ENCODE measurements at places on chromosomes 2 and 18.

- no peak for DNase-seq
Measured at GRCh38 chr2:6103949-6104348, 411.8 kb downstream of the SOX11 start.

DNA sequence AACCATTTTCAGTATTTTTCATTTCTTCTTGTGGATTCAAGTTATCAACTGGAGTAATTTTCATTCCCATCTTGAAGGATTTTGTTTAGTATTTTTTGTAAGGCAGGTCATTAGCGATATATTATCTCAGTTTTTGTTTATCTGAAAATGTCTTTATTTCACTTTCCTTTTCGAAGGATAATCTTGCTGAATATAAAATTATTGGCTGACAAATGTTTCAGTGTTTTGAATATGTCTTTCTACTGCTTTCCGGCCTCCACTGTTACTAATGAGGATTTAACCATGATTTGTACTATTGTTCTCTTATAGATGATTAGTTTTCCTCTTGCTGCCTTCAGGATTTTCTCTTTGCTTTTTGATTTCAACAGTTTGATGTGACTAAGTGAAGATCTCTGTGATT, 58.3 kb upstream of the ZNF396 start:
- DNase-seq = no peak

- DNase-seq = no peak
Measured at GRCh38 chr2:25545899-25546298, 127.5 kb downstream of the DTNB start.

DNA sequence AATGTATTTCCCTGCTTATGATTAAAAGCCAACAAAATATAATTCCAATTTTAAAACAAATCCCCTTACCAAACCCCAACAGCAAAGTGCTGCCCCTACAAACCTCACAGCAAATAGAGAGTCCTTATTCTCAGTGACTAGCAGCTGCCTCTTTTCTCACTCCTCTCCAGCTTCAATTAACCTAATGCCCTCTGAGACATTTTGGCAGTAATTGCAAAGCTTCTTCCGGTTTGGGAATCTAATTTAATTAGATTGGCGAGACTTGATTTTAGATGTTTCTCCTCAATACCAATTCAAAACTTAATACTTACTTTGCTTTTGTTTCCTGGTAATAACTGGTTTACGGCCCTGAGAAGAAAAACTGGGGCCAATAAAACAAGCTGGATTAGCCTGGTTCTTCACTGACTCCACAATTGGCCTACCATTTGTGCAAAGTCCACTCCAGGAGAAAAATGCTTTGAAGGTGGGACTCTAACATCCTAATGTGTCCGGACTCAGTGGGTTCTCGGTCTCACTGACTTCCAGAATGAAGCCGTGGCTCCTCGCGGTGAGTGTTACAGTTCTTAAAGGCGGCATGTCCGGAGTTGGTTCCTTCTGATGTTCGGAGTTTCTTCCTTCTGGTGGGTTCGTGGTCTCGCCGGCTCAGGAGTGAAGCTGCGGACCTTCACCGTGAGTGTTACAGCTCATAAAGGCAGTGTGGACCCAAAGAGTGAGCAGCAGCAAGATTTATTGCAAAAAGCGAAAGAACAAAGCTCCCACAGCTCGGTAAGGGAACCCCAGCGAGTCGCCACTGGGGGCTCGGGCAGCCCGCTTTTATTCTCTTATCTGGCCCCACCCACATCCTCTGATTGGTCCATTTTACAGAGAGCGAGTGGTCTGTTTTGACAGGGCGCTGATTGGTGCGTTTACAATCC, 52.8 kb downstream of the SLC35F5 start:
- DNase-seq = no peak

DNA sequence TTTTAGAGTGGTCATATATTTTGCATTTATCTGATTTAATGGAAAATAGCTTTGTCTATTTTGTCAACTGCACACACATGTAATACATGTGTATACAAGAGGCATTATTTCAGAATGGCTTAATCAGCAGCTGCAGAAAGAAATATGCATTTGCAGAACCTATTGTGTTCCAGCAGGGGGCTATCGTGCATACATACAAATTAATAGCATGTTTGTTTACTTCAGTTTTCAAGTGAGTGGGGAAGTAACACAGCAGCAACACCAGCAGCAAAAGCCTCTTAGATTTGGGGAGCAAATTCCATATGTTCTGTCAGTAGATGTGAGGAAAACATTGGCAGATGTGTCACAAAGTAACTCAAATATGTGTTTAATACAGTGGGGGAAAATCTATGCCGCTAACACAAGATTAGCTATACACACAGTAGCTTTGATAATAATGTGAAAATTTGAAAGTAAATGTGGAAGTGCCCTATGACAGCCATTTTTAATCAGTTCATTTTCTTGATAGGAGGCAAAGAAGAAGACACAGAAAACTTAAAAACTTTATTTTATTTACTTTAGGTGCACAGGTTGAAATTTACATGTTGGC, 218.1 kb downstream of the WDR7 start:
- no peak for DNase-seq

GRCh38 chr18:48889115-48889941, 61.4 kb downstream of the SMAD7 start:
- no peak for DNase-seq

DNA sequence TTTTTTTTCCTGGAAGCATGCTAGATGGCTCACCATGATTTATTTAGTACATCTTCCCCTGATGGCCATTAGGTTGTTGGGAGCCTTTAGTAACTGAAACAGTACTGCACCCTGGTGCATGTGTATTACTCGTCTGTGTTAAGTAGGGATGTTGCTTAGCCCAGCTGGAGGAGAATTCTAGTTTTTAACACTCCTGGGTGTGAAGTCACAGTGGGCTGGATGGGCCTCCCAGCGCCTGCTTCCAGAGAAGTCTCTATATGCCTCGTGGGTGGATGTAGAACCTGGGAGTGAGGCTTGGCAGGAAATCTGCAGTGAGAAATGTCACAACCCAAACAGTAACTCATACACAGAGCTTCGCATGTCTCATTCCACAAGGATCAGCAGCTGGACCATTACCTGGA, 28.9 kb upstream of the NT5DC4 start:
- no peak for DNase-seq

GRCh38 chr18:10463096-10463495, 8.7 kb downstream of the APCDD1 start:
- DNase-seq = no peak

DNA sequence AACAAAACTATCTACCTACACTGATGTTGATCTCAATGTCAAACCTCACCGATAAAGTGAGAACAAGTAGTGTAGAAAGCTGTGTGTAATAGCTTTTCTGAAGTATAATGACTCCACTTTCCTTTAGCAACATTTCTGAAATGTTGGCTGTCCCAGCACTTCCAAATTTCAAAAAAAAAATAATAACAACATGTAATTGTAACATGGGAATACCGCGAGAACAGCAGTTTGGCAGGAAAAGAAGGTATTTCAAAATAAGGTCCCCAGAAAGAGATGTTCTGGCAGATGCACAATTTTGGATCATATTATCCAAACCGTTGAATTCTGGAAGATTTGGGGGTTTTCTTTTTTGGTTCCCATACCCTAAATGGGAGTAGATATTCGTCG, 352.0 kb downstream of the ARHGAP15 start:
- DNase-seq = no peak

DNA sequence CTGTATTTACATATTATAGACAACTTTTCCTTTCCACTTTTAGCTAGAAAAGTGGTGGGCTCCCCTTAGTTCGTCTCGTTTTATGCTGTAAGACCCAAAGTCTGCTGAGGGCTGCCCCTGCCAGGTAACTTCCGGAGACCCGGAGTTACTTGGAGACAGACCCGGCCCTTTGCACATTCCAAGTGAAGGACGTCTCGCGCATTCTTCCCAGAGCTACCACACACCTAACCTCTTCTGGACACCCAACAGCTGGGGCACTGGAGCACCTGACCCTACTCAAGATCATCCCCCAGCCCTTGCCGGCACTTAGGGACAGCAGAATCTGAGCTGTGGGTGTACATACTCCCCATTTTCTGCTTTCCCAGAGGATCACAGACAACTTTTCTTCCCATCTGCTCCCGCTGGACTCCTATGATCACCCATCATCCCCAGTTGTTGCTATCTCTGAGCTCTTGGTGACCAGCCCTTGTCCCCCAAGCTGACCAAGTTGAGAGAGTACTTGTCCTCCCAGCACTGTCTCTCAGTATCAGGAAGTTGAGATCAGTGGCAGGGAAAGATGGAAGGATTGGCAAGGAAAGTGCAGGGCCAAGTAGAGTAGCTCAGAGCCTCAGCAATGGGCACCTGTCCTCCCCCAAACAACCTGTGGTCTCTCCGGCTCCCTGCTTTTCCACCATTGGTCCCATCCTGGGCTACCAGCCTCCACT, 8.4 kb upstream of the SATB2 start:
- no peak for DNase-seq

GRCh38 chr18:44601447-44601846, 79.2 kb upstream of the SETBP1 start:
- no peak for DNase-seq

- no peak for DNase-seq
Measured at GRCh38 chr18:8516371-8517250, 92.6 kb upstream of the RAB12 start.

DNA sequence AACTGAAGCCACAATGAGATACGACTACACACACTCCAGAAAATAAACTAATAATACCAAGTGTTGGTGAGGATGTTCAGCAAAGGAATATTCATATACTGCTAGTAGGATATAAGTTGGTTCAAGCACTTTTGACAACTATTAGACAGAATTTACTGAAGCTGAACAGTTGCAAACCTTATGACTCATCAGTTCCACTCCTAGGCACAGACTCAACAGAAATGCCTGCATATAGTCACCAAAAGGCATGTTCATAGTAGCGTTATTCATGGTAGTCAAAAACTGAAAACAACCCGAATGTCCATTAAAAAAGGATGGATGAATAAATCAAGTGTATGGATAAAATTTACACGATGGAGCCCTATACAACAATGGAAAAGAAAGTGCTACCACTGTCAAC, 232.0 kb downstream of the ANAPC1 start:
- DNase-seq = no peak

DNA sequence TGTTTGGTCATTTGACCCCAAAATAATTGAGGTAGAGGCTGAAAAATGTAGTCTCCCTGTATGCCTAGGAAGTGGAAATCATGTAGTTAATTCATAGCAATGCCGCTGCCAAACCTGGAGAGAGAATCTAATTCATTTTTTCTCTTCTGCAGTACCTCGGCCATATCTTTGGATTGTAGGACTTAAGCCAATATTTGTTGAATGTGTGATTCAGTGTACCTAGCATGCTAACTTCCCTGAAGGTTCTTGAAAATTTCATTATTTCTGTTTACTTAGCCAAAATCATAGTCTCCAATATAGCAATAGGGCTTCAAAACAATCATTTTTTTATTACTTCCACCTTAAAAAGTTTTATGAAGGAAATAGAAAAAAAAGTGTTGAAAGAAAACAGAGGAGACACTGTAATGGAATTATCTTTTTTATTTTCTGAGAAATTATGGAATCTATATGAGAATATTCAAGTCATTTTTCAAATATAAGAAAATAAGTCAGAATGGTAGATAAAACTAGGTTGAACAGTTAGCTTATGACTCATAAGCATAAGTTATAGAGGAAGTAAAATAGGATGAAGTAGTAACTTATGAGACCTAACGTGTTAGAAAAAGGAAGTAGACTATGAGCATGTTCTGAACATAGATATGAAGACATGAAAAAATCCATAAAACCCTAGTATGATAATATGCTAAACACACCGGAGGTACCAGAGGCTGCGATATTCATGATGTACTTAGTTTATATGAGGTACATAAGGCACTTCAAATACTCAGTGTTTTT, 35.2 kb upstream of the CDH19 start:
- DNase-seq = no peak

GRCh38 chr2:224937887-224938286, 104.4 kb downstream of the DOCK10 start:
- no peak for DNase-seq

DNA sequence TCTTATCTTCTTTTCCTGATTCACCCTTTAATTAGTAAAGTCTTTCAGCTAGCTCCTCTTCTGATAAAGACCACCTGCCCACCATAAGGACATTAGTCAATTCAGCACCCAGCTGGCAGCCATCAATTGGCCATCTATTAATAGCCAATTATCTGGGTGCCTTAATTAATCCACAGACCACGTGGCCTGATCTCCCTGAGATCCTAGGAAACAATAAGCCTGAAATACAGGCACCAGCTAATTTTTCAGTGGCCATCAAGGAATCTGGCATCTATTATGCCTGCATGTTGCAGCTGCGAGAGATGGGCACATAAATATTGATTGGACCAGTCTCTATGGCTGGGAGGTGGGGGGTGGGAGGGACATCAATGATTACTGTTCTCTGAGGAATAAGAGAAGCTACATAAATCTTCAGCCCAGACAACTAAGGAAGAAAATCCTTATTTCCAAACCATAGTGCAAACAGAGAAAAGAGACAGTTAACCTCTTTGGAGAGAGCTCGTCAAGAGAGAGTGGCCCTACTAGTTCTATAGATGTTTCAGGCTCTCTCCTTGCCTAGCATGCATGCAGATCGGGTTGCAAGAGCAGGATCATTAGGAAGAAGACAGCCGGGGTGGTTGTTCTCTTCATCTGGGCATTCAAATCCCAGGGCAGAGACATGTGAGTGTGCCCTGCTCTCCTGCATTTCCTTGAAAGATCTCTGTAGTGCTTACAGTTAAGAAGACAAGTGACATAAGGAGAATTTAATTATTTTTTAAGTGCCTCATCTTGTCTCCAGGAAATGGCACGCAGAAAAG, 8.7 kb downstream of the GALNT14 start:
- DNase-seq = no peak

- DNase-seq = no peak
Measured at GRCh38 chr2:172348555-172349288, 78.7 kb upstream of the ITGA6 start.

GRCh38 chr2:85770786-85771409, 17.1 kb downstream of the ATOH8 start:
- DNase-seq = no peak
